ENCODE measurements at places on chromosomes 12 and 14. TPM values are rescaled to one million over a fixed set of nuclear protein-coding genes. Genes with fewer than 3 reads are reported as not detected.

DNA sequence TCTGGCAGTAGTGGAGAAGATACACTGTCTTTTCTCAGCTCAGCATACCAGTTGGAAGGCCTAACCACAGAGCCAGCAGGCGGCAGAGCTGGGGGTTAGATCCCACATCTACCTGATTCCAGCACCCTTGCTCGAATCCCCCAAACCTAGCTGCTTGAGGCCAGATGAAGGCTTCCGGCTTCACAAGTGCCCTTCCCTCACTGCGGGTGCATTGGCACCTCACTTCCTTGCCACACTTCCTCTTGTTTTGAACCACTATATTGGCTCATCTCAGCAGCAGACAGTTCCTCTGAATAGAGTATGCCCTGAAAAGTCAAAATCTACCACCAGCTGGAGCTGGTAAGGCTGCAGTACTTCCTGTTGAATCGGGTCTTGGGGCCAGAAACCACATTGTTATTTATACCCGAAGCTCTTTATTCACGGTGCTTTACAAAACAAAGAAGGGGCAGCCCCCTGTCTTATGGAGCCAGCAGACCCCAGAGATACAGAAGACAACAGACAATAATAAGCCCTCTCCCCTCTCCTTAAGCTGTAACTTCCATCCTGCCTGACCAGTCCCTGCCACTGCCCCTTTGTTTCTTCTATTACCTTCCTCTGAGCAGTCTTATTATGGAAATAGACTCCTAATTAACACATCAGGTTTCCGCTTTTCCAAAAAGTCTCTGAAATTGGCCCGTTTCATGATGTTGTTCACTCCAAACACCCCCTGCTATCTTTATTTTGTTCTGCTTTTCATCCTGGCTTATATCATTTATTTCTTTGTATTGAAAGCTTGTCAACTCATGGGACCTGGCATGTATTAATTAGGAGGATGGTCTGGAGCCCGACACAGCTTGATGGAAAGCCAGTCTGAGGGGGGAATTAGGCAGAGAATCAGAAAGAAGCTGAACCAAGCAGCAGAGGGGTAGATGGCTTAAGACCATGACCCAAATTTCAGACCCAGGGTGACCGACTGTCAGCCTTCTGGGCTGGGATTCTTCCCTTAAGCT lies 233.5 kb downstream of the EFCAB11 start:
- no peaks in the 10 kb centered on the region for H3K27me3 ChIP-seq
- DNase-seq: peak; percentile 45
- H3K4me1 ChIP-seq: peaks cover 66% of the 10 kb centered on the region
- peak overlapping the region; percentile 69 for H3K4me3 ChIP-seq

The KLHDC1 gene
- total RNA-seq: 5.7 TPM

GRCh38 chr14:67524634-67524963 lies 8.5 kb upstream of the PLEKHH1 start:
- peaks cover 3% of the 10 kb centered on the region for H3K4me1 ChIP-seq
- DNase-seq: no peak
- no peak overlapping the region for H3K4me3 ChIP-seq
- H3K27ac ChIP-seq: no peak overlapping the region

GRCh38 chr12:31000751-31001150 lies 72.9 kb upstream of the DDX11 start:
- H3K36me3 ChIP-seq: no peaks in the 10 kb centered on the region
- H3K27me3 ChIP-seq: no peaks in the 10 kb centered on the region
- no peak for DNase-seq
- H3K27ac ChIP-seq: no peak overlapping the region
- H3K4me3 ChIP-seq: no peak overlapping the region
- H3K4me1 ChIP-seq: no peaks in the 10 kb centered on the region

The CBLN3 gene
- total RNA-seq: 61.1 TPM

DNA sequence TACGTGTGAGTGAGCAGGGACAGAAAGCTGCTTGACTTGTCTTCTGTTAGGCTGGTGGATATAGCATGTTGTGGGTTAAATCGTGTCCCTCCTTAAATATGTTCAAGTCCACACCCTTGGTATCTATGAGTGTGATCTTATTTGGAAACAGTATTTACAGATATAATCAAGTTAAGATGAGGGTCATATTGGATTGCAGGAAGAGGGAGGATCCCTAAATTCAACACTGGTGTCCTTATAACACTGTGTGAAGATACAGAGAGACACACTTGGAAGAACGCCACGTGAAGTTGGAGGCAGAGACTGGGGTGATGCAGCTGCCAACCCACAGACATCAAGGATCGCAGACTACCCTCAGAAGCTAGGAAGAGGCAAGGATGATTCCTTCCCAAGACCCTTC lies 275.2 kb upstream of the SSTR1 start:
- no peaks in the 10 kb centered on the region for H3K4me1 ChIP-seq
- H3K27me3 ChIP-seq: no peaks in the 10 kb centered on the region
- DNase-seq: no peak
- no peak overlapping the region for H3K27ac ChIP-seq
- no peaks in the 10 kb centered on the region for H3K36me3 ChIP-seq

DNA sequence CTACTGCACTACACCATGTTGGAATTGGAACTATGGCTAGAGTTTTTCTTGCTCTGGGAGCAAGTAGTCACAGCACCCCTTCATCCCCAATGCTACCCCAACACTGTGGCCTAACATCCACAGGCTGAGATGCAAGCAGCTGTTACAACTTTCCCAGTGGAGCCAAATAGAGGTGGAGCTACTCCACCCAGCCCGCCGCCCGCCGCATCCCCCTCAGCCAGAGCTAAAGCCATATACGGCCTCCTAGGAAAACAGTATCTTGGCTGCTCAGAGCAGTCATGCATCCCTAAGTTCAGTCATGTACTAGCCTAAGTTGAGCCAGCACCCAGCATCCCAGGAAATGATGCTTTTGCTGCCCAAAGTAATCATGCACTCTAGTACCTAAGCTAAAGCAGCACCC lies 17.2 kb upstream of the GARIN2 start:
- peaks cover 29% of the 10 kb centered on the region for H3K36me3 ChIP-seq
- H3K4me1 ChIP-seq: no peaks in the 10 kb centered on the region
- no peak for DNase-seq
- no peak overlapping the region for H3K4me3 ChIP-seq
- H3K27me3 ChIP-seq: no peaks in the 10 kb centered on the region

- H3K4me1 ChIP-seq: peaks cover 14% of the 10 kb centered on the region
- peaks cover 3% of the 10 kb centered on the region for H3K36me3 ChIP-seq
- DNase-seq: no peak
- H3K27ac ChIP-seq: no peak overlapping the region
- peak overlapping the region; percentile 59 for H3K4me3 ChIP-seq
Observed at GRCh38 chr12:45243963-45244362, 28.1 kb downstream of the ANO6 start.

GRCh38 chr12:18782827-18783226 lies 44.9 kb downstream of the CAPZA3 start:
- no peak for DNase-seq
- H3K27ac ChIP-seq: no peak overlapping the region
- H3K4me3 ChIP-seq: no peak overlapping the region
- H3K4me1 ChIP-seq: no peaks in the 10 kb centered on the region
- no peaks in the 10 kb centered on the region for H3K27me3 ChIP-seq

DNA sequence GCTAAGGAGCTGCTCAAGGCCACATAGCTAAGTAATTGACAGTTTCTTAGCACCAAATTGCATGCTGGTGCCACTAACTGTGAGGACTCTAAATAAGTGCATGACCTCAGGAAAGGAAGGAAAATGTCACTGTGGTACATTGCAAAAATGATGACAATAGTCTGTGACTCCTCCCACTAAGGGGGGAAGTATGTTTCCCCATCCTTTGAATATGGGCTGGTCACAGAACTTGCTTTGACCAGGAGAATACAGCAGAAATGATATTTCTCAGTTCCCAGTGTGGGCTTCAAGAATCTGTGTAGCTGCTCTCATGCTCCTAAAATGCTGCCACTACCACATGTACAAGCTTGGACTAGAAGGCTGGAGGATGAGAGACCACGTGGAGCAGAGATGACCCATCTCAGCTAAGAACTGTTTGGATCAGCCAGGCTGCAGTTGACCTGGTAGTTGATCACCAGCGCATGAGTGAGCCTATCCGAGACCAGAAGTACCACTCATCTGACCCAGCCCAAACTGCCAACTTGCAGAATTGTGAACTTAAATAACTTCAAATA lies 42.2 kb upstream of the NOS1 start:
- H3K4me3 ChIP-seq: no peak overlapping the region
- no peak overlapping the region for H3K27ac ChIP-seq
- no peak for DNase-seq

GRCh38 chr12:88237954-88238353 lies 95.8 kb downstream of the TMTC3 start:
- H3K27ac ChIP-seq: no peak overlapping the region
- no peaks in the 10 kb centered on the region for H3K36me3 ChIP-seq
- no peak for DNase-seq
- no peak overlapping the region for H3K4me3 ChIP-seq
